Activated CD4-positive, alpha-beta T cell treated with anti-CD3 and anti-CD28 coated beads, Interleukin-10, Interleukin-2, amounts not matched to agents 100 ng/mL and 50 ng/mL, durations not matched to agents 16 hours and 8 hours (primary cell): ENCODE measurements at places on chromosomes 12 and 14.

GRCh38 chr12:25058658-25059058 lies 109.8 kb upstream of the BCAT1 start:
- DNase-seq = no peak

DNA sequence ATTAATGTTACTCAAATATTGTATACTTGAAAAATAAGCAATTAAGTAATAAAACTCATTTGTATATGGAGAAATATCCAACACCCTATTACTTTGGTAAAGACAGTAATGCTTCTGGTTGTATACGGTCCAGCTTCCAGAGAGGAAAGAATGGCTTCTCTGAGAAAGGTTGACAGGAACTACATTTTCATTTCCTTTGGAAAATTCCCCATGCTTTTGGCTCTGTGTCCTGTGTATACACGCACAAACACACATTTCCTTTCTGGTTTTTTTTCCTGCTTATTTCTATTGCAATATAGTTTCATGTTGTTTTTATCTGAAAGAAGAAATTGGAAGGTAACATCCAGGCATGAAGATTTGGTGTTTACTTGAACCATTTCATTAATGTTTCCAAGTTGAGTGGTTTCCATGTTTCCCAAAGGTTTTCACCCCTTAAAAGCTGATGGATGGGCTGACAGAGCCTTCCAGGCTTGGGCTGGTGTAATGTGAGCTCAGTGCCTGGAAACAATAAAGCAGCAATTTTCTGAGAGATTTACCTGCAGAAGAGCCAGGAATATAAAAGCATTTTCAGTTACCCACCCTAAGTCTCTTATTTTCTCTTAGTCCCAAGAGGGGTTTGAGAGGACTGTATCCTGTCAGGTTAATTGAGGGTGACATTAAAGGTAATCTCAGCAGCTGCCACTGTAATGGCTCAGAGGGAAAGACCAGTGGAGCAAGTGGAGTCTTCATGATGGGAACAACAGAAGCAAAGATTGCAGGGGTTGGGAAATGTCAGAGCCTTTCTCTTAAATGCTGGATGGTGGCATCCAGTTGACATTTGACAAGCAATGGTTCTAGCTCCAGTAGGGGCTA lies 33.4 kb upstream of the TMTC1 start:
- no peak for DNase-seq

DNA sequence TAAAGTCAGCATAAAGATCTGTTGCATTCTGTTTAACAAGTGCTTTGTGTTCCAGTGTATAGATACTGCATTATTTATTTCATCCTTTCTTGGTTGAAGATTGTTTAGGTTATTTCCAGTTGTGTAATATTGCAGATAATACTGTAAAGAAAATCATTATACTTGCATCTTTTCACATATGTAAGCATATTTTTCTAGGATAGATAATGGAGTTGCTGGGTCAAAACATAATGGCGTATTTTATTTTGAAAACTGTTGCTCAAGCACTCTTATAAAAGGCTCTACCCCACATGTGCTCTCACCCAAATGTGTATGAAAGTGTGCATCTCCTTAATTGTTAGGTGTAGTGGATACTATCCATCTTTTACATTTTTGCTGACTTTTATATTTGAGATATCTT lies 274.4 kb downstream of the FBXL14 start:
- no peak for DNase-seq

- DNase-seq = peak; percentile 45
These were observed 41.1 kb downstream of the PRB3 start for GRCh38 chr12:11228296-11228879.

DNA sequence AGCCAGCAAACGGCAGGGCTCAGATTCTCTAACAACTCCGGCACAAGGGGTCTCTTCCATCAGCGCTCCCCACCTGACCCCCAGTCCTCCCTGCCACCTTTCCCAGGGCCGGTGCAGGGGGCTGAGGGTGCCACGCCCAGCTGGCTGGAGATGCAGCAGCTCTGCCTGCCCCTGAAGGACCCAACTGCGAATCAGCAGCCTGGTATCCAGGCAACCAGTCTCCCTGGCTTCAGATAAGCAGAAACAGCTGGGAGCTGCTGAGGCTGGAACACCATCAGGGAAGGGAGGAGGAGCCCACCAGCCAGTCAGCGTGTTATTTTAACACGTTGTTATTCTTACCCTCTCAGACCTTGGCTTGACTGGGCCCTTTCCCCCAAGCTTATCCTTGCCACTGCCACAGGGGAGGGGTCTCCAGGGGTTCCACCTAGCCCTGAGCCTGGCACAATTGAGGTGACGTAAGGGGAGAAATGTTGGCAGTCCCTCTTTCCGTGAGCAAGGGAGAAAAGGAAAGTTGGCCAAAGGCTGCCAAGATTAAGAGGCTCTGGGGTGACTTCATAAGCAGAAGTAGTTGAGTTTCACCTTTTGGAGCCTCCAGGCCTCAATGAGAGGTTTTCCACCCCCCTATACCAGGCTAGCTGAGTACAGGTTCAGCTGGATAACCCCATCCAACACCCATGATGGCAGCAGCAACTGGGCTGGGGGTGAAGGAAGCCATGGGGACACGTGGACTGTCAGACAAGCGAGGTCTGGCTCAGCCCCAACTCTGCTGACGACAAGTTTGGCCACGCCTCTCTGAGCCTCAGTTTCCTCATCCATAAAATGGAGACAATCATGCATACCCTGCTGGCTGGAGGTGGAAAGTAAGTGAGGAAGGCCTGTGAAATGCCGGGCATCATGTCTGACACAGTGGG lies 91.1 kb downstream of the IRF2BPL start:
- no peak for DNase-seq

DNA sequence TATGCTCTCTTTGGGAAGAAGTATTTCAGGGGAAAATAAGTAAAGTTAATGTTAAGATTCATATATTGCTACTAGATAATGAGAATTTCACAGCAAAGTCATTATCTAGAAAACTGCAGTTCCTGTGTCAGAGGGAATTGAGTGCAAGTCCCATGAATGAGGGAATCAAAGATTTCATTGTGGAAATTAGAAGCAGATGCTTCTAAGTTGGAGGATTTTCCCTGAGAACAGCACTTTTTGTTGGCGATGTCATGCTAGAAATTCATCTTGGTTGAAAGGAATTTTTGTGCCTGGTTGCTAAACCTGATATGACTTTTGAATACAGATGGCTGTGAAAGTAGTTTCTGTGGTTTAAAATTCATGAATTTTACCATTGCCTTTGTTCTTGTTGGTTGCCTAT lies 25.6 kb downstream of the FRMD6 start:
- no peak for DNase-seq

GRCh38 chr12:4628406-4628805 lies 20.4 kb downstream of the AKAP3 start:
- DNase-seq = no peak

DNA sequence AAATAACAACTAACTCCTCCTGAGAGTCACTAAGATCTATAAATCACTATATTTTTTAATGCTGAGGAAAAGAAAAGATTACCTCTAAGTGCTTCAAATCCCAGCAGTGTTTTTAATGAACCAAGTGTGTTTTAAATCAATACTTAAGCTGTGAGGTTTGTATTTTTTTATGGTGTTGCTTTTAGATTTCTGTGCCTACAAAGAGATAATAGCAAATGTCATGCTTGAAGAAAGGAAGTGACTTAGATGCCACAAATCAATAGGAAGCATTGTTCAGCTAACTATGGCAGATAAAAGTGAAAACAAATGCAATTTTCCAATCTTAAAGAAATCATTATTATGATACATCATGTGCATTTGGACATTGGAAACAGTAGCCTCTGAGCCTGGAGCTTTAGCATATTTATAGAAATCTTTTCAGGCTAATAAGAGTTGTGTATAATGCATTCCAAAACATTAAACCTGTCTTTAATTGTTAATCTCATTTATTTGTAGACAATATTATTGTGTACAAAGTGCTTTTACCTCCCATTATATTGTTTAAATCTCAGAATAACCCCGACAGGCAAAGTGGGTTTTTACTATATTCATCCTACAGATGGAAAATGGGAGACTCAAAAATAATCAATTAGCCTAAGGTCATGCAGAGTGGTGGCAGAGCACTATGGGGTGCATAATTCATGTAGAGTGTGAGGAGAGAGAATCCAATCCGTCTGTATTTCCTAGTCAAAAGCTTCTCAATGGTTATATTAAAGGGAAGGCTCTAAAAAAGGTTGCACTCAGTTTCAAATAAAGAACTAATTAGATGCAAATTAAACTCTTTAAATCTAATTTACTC lies 486.2 kb downstream of the NAV3 start:
- DNase-seq = no peak

DNA sequence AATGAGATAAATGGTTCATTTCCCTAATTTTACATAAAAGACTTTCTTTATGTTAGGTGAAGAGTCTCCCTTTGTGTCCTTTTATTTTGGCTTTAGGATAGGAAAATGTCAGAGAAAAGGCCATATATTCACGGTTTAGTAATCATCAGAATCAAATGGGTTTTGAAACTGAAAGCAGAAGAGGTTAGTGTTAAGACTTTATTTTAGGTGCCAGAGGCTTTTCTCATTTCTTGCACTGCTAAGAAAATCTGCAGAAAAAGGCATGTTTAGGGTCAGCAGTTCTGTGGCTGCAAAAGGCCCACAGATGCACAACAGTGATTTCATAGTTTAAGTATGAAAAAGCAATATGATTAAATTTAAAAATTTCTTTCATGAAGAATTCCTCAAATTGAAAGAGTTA lies 80.4 kb upstream of the SINHCAF start:
- DNase-seq = no peak

DNA sequence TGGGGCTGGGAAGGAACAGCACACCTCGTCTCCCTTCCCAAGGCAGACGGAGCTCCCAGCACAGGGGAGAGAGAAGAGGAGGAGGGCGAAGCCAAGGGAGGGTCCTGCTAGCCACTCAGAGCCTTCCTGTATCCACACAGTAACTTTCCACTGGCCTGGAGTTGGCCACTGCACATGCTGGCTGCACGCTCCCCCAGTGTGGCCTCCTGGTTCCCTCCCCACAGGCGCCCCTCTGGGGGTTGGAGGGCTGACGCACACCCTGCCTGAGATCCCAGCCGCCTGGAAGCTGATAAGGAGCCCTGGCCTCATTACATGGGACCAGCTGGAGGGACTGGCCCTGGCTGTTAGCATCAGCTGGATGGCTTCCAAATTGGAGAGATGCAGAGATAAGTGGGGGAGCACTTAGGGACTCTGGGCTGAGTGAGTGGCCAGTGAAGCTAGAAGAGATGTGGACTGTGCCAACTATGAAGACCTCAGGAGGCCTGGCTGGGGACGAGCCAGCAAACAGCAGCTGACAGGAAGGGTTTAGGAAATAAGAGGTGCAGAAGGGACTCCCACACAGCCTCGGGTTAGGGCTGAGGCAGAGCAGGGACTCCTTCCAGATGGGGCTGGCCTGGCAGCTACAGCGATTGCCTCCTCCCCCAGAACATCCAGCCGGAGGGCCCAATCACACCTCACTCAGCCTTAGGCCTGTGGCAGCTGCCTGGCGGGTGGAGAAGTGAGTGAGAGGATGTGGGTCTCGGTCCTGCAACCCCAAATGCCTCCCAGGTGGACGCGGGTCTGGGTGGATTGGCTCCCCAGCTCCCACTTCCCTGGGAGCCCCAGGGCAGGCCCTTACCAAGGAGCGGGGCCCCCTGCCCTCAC lies 26.3 kb upstream of the BCDIN3D start:
- no peak for DNase-seq

DNA sequence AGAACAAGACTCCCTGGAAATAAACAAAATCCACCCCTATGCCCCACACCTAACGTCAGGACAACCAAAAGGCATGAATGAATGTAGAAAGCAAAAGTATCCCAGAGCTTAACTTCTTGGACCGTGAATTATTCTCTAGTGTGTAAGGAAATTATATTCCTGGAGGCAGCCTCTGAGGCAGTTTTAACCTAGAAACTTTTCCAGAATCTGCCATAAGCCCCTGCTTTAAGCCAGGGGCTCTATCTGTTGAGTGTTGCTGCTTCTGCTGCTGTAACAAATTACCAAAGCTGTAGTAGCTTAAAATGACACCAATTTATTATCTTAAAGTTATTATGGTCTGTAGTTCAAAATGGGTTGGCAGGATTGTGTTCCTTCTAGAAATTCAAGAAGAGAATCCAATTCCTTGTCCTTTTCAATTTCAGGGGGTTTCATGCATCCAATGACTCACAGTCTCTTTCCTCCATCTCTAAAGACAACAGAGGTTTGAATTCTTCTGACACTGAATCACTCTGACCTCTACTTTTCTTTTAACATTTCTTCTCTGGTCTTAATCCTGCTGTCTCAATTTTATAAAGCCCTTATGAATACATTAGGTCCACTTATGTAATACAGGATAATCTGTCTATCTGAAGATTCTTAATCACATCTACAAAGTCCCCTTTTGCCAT lies 242.7 kb downstream of the ATXN7L3B start:
- no peak for DNase-seq

DNA sequence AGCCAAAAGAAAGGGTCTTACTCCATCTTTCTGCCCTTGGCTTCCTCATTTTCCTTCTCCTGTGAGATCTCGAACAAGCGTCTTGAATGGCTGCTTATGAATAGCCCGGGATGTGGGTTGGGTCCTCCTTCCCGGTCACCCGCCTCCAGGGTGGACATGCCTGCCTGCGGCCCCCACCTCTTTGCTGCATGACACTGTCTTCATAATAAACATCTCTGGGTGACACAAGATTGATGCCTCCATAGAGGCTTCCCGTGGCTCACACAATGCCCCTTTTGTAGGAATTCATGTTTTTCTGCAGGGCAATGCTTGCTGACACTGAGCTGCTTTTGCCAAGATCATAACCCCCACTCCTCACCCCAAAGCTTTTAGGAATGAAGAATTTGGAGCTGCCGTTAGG lies 125.9 kb downstream of the ZNF664 start:
- DNase-seq = no peak

DNA sequence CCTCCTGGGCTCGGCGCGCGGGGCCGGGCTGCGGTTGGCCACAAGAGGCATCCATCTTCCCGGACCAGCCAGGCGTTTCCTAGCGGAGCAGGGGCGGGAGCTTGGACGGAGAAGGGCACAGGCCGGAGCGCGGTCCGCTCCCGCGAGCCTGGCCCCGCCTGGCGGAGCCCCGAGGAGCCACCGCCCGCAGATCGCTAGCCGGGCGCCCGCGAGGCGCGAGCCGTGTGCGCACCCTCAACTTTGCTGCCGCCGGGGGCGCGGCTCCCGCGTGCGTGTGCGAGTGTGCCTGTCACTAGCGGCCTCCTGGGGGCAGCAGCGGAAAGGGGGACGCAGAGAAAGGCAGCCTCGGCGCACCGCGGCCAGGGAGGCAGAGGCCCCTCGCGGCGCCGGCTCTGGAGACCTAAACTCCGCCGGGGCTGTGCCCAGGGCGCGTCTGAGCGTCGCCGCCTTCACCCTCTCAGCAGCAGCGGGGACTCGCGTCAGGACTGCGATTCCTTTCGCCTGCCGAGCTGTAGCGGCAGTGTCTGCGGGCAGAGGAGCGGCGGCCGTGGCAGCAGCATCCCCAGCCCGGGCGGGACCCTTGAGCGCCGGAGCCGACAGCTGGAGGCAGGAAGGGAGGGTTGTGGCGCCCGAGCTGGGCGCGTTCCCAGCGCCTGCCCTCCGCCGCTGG lies 644 bp upstream of the SRGAP1 start:
- DNase-seq = peak; percentile 87
